ENCODE measurements at places on chromosomes 6 and 20. TPM values are rescaled to one million over a fixed set of nuclear protein-coding genes. Genes with fewer than 3 reads are reported as not detected.
A peak's percentile ranks its signal among the peaks of the same experiment; 100 is the strongest.

- no peak for DNase-seq
These were observed 30.8 kb downstream of the AGPAT4 start for GRCh38 chr6:161242779-161243693.

- no peak for DNase-seq
These were observed 196.1 kb downstream of the UBE3D start for GRCh38 chr6:82869493-82869892.

DNA sequence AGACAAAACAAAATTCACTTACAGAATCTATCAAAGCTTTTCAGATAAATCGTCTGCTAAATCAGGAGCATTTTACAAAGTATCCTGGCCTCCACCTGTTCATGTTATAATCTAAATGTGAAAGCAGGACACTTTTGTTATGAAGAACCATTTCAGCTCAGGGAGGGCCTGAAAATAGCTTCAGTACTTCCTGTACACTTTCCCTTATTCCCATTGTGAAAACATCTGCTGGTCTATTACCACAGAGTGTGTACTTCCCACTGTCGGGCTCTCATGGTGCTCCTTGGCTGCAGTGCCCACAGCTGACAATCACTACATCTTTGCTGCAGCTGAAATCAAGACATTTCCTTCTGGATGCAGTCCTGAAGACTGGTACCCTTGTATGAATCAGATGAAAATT lies 128.1 kb downstream of the OPRM1 start:
- DNase-seq, result no peak

- DNase-seq, result peak; percentile 75
These were observed 80.1 kb upstream of the PTPRK start for GRCh38 chr6:128600397-128600951.

- no peak for DNase-seq
These were observed 233.6 kb downstream of the BTBD9 start for GRCh38 chr6:38406096-38406495.

GRCh38 chr6:156842598-156843250 lies 65.5 kb downstream of the ARID1B start:
- DNase-seq, result peak; percentile 68

DNA sequence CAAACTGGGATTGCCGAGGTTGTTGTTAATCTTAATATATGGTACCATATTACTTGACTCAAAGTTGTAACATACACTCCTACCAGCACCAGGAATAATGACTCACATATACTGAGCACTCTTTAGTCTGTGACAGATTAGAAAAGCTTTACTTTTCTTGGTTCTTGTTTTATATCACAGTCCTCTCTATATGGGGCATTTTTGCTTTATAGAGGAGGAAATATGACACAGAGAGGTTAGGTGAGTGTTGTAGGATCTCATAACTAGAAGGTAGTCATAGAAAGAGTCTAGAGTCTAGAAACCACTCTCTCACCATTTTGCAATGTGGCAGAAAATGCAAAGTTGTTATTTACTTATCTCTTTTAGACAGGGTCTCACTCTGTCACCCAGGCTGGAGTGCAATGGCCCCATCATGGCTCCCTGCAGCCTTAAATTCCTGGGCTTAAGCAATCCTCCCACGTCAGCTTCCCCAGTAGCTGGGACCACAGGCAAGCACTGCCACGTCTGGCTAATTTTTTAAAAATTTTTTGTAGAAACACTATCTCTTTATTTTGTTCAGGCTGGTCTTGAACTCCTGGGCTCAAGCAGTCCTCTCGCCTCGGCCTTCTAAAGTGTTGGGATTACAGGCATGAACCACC lies 13.4 kb downstream of the TRIM38 start:
- no peak for DNase-seq

Gene CDH22
- total RNA-seq, result 0.13 TPM

DNA sequence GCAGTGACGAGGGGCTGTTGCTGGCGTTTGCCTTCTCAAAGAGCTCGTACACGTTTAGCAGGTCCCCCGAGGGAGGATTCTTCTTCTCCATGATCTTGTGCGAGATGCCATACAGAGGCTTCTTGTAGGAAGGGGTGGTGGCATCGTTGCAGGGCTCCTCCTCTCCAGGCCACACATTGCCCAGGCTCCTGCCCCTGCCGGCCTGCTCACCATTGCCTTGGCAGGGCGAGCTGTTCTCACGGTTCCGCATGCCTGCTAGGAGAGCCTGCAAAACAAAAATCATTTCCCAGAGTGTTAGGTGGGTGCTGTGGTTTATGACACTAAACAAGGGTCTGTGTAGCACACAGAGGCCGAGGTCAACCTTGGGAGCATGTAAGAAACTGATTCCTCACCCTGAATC lies 42.7 kb downstream of the MTRES1 start:
- DNase-seq, result no peak

DNA sequence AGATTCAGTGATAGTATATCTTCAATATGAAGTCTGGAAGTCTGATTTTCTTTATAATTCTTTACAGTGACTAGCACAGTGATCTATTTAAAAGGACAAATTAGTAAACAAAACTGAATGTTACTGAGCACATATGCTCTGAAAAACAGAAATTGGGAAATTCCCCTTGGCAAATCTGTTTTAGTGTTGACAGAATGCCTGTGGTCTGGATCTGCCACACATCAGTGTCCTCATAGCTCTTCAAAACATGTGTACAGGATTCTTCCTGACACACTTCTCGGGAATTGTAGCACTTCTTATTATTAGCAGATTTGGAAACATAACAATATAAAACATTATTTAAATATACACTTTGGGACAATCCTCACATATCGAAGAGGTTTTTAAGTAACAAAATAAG lies 354.3 kb downstream of the COL12A1 start:
- no peak for DNase-seq

GRCh38 chr20:3677733-3678132 lies 4.1 kb downstream of the ADAM33 start:
- DNase-seq, result no peak

Gene ENPP1
- total RNA-seq, result 0.13 TPM

Gene UBE2V1
- total RNA-seq, result 23.6 TPM

- no peak for DNase-seq
These were observed 15.0 kb upstream of the MARCKS start for GRCh38 chr6:113842165-113842564.

DNA sequence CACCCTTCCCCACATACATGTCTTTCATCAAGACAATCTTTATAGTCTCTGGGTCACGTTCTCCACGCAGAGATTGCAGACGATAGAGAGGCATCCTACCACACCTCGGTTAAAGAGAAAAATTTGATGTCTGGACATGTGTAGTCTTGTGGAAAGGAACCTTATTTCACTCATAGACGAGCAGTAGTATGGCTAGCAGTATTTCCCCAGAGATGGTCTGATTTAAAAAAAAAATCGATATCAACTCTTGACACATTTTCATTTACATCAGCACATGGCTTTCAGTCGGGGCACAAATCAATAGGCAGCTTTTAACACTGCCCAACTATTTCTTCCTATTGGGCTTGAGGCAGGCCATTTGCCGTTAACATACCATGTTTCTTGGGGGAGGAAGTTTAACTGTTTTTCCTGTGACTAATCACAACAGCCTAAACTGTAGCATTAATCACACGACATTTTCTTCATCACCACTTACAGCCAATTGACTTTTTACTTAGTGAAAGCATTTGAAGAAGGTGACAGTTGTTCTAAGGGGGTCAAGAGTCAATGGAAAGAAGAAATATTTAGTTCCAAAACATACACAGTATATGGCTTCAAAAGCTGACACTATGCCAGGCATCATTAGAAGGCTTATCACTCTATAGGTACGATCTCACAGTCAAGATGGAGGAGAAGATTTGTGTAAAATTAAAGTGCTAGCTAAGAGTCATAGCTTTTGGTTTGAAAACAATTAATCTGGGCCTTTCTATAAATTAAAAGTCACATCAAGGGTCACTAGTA lies 129.5 kb upstream of the HDAC2 start:
- no peak for DNase-seq

DNA sequence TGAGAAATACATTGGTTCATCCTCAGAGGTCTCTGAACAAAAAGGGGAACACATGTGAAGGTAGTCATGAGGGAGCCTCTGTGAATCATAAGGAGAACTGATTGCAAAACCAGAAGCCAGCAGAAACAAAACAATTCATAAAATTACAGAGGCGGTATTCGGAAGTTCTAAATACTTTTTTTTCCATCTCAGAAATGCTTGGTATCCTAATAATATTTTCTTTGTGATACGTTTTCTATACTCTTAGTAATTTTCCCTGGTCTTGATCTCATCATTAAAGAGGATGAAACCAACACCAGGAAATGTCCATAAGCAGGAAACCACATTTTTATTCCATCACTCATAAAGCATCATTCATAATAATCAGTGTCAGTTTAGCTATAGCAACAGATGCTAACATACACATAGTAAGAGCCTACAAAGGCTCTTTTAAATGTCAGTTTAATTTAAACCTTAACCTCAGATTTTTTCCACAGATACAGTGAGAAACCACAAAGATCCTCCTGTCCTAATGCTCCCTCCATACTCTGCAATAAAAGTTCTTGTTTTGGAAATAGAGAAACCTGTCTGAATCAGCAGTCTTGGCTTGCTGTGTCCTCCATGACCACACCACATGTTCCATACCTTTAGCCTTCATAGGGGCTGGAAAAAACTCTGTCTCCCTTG lies 29.2 kb downstream of the SGK1 start:
- DNase-seq, result peak; percentile 85

DNA sequence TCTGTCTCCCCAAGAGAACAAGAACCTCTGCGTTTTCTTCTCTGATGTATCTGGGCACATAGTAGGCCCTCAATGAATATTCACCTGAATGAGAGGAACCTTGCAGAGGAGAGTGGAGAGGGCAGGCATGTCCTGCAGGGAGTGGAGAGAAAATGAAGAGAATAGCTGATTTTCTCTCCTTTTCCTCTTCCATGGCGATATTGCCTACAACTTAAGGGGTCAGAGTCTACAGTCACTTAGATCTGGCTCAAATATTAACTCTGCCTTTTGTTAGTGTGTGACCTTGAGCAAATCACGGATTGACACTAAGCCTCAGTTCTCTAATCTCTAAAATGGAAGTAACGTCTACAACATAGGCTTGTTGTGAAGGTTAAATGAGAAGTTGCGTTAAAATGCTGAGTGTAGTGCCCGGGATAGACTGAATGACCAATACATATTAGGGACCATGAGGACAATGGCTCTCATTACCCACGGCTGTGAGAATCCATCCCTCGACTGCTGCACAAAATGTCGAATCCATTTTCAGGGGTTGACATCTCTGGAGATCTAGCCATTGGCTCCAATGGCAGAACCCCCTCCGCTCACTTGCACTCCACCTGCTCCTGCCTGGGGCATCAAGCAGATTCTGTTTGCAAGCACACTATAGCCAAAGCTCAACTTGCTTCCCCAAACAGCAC lies 14.8 kb downstream of the CD83 start:
- no peak for DNase-seq

Gene WFDC12
- not detected for total RNA-seq

DNA sequence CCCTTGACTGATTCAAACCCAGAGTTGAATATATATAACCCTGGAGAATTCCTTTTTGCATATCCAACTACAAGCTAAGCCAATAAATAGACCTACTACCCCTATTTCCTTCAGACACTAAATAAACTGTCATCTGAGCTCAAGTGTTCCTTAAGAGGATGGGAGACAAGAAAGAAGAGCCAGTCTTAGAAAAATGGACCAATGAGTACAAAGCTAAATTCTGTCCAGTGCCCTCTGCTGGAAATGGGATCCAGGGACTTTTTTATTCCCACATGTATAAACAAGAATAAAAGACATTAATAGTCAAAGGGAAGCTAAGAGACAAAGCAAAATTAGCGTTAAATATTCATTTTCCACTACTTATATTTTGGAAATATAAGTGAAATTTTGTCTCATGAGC lies 4.8 kb downstream of the PPP1R10 start:
- DNase-seq, result no peak

DNA sequence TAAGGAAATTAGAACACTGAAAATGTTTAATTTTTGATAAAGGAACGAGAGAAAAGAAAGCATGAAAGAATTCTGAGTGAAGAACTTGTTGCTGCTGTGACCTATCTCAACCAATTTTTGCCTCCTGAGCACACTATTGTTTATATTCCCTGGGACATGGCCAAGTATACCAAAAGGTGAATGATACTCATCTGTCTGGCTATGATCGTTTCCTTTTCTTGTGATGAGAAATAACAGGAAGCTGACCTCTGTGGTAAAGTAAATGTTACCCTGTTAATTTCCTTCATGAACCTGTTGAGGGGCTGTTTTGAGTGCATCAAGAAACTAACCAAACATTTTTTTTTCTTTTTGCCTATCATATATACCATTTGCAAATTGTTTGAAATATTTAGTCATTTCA lies 69.1 kb downstream of the FIG4 start:
- DNase-seq, result peak; percentile 28

Gene CST2
- not detected for total RNA-seq

Gene REM1
- not detected for total RNA-seq

Gene SLA2
- total RNA-seq, result not detected

Gene PDE7B
- total RNA-seq, result 6.5 TPM

GRCh38 chr6:150600010-150600300 lies 270 bp downstream of the PLEKHG1 start:
- no peak for DNase-seq

Gene COL21A1
- 1.2 TPM for total RNA-seq

All from dermis microvascular lymphatic vessel endothelial cell (primary cell).